ENCODE measurements at places on chromosomes 6 and 20. TPM values are rescaled to one million over a fixed set of nuclear protein-coding genes. Genes with fewer than 3 reads are reported as not detected.

Gene CAGE1
- polyA plus RNA-seq: not detected

Gene COL12A1
- 253 TPM for polyA plus RNA-seq

Gene ATP5F1E
- 245 TPM for polyA plus RNA-seq

Gene CHMP4B
- 5.5 TPM for polyA plus RNA-seq

Gene BFSP1
- 0.25 TPM for polyA plus RNA-seq

Gene DAAM2
- 1.8 TPM for polyA plus RNA-seq

Gene SLC22A23
- 2.4 TPM for polyA plus RNA-seq

Gene ULBP3
- polyA plus RNA-seq: 4.4 TPM

Gene TMEM200A
- 44.5 TPM for polyA plus RNA-seq

Gene BPIFA1
- not detected for polyA plus RNA-seq

Gene GUCA1A
- polyA plus RNA-seq: not detected

Gene TGM3
- polyA plus RNA-seq: 0.25 TPM

Gene KCTD20
- 52.3 TPM for polyA plus RNA-seq

Gene OPRL1
- polyA plus RNA-seq: 0.53 TPM

Gene TRERF1
- 2.8 TPM for polyA plus RNA-seq

Gene KHDC1L
- polyA plus RNA-seq: not detected

Gene GNAS-AS1
- 1.0 TPM for polyA plus RNA-seq

Gene WRNIP1
- 17.0 TPM for polyA plus RNA-seq

Gene FAM209B
- not detected for polyA plus RNA-seq

Gene MEP1A
- polyA plus RNA-seq: not detected

Gene TMC2
- not detected for polyA plus RNA-seq

Gene TTK
- polyA plus RNA-seq: 8.7 TPM

Gene CD93
- not detected for polyA plus RNA-seq

Gene SPATS1
- polyA plus RNA-seq: not detected

Gene NHLRC1
- 3.7 TPM for polyA plus RNA-seq

Gene BNIP5
- not detected for polyA plus RNA-seq

Gene ENPP1
- polyA plus RNA-seq: 34.2 TPM

Gene ARFRP1
- 60.8 TPM for polyA plus RNA-seq

Gene EFCAB8
- polyA plus RNA-seq: not detected

Gene OPN5
- polyA plus RNA-seq: not detected

Gene RFX6
- not detected for polyA plus RNA-seq

Measured in GM23248 (cell line).